ENCODE measurements at places on chromosomes 2 and 18. TPM values are rescaled to one million over a fixed set of nuclear protein-coding genes. Genes with fewer than 3 reads are reported as not detected.

DNA sequence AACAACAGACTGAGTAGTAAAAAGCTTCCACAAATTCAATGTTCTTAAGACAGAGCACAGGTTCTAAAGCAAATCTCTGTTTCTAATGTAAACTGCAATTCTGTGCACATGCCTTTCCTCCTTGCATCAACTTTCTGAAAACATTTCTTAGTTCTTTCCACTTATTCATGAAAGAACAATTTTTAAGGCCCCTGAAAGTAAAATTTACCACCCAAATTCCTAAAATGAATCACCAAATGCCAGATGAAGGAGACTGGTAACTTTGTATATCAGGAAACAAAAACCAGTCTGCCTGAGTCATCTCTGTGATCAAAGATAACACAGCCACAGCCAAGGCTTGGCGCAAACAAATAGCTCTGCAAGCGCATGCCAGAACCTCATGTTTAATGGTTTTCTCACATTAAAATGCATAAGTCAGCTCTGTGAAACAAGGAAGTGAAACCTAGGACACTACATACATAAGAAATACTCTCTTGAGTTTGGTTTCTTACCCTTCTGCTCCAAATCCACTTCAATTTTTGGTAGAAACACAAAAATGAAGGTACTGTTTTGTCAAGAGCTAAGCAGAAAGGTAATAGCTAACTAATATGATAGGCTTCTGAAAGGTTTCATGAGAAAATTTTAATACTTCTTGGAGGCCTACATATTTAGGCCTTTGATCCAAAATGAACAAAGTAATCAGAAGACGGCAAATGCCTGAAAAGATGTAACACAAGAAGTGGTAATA is 169.4 kb downstream of the THADA start:
- DNase-seq = peak; percentile 95

GRCh38 chr2:174888146-174888545 is 117.0 kb downstream of the CHN1 start:
- no peak for DNase-seq

GRCh38 chr2:16255120-16255519 is 314.8 kb downstream of the MYCN start:
- no peak for DNase-seq

- DNase-seq = no peak
These were observed 74.1 kb downstream of the VAPA start for GRCh38 chr18:9987931-9988330.

DNA sequence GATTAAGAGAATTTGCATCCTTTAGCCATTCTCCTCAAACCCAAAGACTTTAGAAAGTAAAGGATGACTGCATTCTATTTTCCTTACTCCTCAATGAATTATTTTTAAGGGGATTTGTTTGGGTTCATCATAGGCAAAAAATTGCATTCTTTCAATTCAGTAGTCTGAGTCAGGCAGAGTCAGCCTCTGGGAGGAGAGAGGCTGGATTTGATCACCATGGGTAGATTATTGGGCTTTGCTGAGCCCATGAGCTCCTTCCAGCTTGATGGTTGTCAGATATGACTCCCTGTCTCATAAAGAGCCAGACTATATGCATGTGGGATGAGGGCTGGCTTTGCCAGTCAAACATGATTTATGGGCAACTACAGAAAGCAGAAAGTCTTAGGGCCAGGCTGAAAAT is 101.2 kb downstream of the KCNS3 start:
- DNase-seq = no peak

The KIAA2012 gene
- total RNA-seq = not detected

The PAIP2B gene
- 1.9 TPM for total RNA-seq

The SERPINB3 gene
- total RNA-seq = 0.17 TPM

The METTL4 gene
- 14.3 TPM for total RNA-seq
